NCI-H1417 (cell line): ENCODE measurements at places on chromosomes 7 and 10.

- DNase-seq, result no peak
Observed at GRCh38 chr10:93954299-93954698, 39.4 kb upstream of the PLCE1 start.

DNA sequence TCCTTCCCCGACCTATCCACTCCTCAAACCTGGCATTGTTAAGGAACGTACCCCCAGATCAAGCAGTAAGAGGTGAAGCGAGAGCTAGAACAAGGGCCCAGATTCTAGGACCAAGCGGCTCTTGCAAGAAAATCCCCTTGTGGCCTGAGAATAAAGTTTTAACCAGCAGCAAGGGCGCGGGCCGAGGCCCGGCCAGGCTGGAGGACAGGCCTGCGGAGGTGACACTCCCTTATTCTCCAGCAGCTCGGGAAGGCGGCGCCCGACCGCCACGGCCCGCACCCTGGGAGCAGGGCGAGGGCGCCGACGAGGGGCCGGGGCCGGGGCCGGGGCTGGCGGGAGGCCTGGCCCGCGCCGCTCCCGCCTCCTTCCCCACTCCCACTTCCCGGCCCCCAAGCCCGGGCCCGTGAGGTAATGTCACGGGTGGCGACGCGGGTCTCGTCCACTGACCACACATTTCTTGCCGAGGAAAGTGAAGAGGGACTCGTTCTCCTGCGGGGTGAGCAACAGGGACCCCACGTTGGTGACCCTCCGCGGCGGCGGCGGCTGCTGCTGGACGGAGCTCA is 551 bp downstream of the WASL start:
- DNase-seq, result peak; percentile 88

DNA sequence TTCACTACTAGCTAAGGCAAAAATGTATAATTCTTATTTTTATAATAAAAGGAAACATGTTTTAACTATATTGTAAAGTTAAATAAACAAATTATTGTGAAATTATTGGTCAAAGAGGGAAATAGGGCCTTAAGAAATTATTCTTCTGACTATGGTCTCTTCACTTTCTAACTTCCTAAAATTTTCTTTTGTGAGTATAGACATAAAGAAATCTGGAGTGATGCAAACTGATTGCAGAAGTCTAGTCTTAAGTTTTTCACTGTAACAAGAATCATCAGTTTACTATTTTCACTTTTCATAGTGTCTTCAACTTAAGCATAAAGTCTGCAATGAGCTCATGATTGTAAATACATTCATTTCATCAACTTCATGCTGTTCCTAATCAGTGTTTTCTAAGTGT is 525.4 kb downstream of the TFEC start:
- no peak for DNase-seq

DNA sequence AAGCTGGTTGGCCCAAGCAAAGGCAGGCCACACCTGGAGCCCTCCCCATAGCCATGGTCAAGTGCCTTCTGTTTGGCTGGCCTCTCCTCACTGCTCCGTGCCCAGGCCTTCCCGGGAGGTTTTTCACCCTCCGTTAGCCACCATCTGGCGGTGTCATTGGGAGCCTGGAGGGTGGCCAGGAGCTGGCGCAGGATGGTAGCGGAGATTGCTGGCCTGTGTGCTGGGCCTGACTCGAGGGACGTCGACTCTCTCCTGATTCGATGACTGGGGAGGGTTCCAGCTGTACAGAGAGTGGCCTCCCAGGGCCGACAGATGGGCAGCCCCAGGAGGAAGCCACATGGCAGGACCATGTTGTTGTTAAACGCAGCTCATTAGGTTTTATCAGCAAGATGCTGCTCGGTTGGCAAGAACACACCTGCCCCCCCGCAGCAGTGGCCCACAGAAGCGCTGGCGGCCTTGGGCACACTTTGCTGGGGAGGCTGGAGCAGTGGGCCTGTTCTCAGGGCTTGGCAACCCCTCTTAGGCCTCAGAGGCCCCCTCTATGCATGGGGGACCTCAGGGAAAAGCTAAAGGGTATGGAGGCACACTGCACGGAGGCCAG is 64.0 kb upstream of the CACUL1 start:
- peak; percentile 64 for DNase-seq

DNA sequence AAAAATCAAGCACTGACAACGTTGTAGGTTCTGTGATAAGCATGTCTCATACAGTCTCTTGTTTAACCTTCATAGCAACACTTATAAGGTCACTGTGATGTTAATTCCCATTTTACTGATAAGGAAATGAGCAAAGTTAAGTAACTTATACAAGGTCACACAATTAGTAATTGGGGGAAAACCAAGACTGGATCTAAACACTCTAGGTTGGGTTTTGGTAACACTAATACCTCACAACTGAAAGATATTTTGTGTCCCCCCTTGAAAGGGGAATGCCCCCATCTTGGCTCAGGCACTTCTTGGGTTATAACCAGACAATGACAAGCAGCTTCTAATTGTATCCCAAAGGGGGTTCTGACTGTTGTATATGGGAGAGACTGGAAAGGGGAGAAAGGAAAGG is 36.0 kb upstream of the ABCB4 start:
- no peak for DNase-seq

DNA sequence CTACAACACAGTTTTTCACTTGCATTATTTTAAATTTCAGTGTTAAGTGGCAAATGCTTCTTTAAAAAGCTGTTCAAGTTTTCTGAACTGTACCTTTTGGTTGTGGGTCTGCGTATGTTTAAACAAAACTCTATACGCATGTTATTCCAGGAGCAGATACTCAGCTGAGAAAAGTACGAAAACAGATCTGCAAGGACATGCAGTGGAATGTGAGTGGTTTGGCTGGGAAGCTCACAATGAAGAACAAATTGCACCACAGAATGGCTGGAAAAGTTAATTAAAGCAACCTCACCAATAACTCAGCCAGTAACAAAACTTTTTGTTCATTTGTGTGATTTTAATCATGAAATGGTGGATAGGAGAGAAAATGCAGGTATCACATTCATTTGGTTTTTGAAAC is 17.6 kb downstream of the GLI3 start:
- DNase-seq, result no peak

GRCh38 chr7:149191851-149192250 is 3.5 kb upstream of the ZNF282 start:
- DNase-seq, result no peak

DNA sequence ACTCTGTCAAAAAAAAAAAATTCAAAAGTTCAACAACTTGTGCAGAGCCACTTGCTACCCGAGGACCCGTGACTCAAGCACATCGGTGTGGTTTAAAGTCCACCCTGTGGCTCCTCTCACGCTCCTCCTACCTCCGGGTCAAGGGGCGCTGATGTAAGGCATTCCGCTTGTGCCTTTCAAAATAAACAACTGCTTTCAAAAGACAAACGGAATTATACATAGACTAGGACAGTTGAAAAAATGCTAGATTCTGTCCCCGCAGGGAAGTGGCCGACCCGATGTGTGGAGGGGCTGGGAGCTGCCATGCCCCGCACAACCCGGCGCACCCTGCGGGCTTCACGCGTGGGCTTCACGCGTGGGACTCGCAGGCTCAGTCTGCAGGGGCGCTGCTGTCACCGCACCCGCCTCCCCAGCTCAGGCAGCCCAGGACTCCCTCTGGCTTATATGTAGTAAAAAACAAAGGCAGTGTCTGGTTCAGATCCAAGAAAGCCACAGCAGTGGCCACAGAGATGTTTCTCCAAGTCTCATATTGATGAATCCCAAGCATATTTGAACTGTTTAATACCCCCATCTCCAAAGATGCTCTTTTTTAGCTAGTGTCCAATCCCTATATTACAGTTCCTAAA is 239.7 kb upstream of the INHBA start:
- no peak for DNase-seq

- DNase-seq, result no peak
Observed at GRCh38 chr7:147015999-147016398, 899.4 kb downstream of the CNTNAP2 start.

DNA sequence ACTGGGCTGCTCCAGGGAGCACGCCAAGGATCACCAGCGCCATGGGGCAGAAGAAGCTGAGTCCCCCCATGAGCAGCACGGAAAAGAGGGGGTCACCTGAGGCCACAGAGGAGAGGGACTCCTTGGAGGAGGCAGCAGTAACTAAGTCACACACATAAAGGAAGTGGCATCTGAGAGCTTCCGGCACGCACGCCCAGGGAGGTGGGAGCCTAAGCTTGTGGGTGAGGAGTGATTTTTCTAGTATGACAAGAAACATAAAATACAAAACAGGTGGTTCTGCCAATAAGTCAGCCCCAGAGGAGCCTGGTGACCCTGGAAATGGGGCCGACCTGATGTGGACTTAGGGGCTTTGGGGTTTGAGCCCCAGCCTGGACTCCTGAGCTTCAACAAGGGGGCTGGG is 60.8 kb downstream of the CARD11 start:
- no peak for DNase-seq

GRCh38 chr10:50600286-50600685 is 23.5 kb downstream of the SGMS1 start:
- peak; percentile 39 for DNase-seq

GRCh38 chr7:55050281-55050680 is 31.5 kb downstream of the EGFR start:
- no peak for DNase-seq

- peak; percentile 64 for DNase-seq
Observed at GRCh38 chr7:55593515-55594318, 21.4 kb upstream of the VOPP1 start.

DNA sequence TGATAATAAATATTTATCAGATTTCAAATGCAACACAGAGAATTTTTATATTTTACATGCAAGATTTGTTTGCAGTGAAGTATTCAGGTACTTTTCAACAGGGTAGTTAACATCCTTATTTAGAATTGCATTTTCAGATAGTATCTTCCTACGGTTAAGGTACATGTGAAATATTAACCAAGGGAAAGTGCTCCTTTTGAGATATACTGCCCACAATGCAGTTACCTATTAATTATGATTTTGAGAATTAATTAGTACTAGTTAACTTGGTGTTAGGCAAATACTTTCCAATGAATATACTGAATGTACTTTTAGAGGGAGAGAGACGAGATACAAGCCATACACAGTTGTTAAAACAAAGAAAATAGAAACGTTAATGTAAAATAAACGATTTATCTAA is 206.2 kb upstream of the YAE1 start:
- DNase-seq, result no peak

- DNase-seq, result no peak
Observed at GRCh38 chr7:92095380-92095779, 38.9 kb downstream of the CYP51A1 start.

DNA sequence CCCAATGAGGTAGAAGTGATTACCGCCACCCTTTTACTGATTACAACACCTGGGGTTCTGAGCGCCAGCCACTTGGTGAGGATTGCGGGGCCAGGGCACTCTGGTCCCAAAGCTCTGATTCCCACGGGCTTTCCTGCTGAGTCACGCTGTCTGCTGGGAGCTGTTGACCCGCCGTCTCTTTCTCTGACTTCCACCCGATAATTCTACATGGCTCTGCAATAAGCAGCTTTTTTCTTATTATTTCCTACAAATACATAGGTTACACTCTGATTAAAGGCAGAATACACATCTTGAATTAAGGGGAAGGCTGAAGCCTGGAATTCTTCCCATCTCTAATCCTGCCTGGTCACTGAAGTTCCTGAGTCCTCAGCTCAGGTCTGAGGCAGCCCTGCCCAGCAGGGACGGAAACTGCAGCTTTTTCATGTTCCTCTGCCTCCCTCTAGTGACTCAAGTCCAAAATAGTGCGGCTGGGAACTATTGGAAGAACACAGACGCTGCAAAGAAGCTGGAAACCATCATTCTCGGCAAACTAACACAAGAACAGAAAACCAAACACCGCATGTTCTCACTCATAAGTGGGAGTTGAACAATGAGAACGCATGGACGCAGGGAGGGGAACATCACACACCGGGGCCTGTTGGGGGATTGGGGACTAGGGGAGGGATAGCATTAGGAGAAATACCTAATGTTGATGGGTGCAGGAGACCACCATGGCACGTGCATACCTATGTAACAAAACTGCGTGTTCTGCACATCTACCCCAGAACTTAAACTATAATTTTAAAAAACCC is 178.3 kb downstream of the PRKCQ start:
- peak; percentile 86 for DNase-seq

DNA sequence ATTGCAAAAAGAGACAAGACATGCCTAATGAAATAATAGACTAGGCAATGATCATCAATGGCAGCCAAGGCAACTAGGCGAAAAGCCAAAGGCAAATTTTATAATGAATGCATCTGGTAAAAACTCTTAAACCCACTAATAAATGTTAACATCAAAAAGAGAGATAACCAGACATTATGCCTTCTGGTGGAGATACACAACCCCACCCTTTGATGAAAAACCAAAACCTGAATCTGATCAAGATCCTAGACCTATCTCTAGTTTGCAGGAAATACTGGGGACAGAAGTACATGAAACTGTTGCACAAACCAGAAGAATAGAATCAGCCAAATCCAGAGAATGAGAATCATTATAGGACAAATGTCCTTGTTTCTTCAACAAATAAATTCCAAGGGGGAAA is 22.0 kb upstream of the GSAP start:
- no peak for DNase-seq

GRCh38 chr10:23413629-23414089 is 25.2 kb upstream of the OTUD1 start:
- no peak for DNase-seq

GRCh38 chr7:15332956-15333355 is 228.9 kb downstream of the AGMO start:
- DNase-seq, result peak; percentile 46

DNA sequence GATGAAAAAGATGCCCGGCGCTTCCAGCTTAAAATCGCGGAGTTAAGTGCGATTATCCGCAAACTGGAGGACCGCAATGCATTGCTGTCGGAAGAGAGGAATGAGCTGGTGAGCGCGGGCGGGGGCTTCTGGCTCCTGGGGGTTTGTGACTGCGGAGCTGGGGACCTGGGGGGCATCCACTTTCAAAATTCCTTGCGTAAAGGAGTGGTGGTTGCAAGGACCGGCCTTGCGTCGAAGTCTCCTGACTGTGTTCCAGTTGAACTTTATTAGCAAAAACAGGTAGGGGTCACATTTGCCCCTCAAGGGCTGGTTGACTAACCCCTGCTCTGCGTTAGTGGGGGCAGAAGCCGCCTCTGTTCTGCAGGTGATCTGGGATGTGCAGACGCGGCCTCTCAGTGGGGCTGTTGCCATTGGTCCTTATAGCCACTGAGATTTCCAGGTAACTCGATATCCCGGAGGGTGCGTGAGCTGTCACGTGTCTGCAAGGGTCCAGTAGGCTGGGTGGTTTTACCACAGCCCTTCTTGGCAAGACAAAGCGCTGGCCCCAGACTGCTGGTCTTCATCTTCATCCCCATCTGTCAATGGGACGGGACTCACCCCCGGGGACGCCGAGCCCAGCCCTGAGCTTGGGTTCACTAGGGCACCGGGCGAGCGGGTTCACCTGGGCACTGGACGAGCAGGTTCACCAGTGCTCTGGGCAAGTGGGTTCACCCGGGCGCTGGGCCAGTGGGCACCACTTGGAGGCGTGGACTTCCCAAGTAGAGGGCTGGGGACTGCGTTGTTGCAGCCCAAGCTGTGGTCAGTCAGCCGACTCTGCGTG is 51.5 kb upstream of the DPYSL4 start:
- no peak for DNase-seq

GRCh38 chr7:155103839-155104238 is 33.7 kb downstream of the HTR5A start:
- DNase-seq, result no peak

- DNase-seq, result no peak
Observed at GRCh38 chr10:61702584-61702983, 39.9 kb downstream of the CABCOCO1 start.

GRCh38 chr10:74238031-74238431 is 87.0 kb downstream of the ADK start:
- no peak for DNase-seq

- DNase-seq, result no peak
Observed at GRCh38 chr7:3217166-3217565, 83.9 kb upstream of the SDK1 start.

GRCh38 chr7:155066417-155066950 is 3.6 kb upstream of the HTR5A start:
- peak; percentile 35 for DNase-seq
